ENCODE measurements at places on chromosomes 1 and 21. TPM values are rescaled to one million over a fixed set of nuclear protein-coding genes. Genes with fewer than 3 reads are reported as not detected.

The TMOD4 gene
- 3.4 TPM for total RNA-seq

The NR1I3 gene
- not detected for total RNA-seq

The EDARADD gene
- total RNA-seq: 1.2 TPM

DNA sequence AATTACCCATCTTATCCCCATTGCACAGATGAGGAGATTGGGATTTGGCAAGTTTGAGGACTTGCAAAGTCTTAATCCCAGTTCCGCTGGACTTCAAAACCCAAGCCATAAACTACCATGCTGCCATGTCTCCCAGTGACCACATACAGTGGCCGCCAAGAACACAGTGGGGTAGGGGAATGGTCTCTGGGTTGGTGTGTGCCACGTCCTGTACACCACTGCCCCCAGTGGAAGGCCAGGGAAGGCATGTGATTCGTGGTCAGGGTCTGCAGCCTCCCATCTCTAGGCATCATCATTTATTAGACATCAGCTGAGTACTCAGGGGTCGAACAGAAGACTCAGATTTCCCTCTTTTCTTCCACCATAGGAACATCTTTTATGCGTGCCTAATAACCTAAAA, 76.0 kb downstream of the MAN1C1 start:
- H3K27ac ChIP-seq: no peak overlapping the region
- H3K36me3 ChIP-seq: peaks cover 8% of the 10 kb centered on the region
- no peak for DNase-seq
- H3K4me1 ChIP-seq: peaks cover 37% of the 10 kb centered on the region

DNA sequence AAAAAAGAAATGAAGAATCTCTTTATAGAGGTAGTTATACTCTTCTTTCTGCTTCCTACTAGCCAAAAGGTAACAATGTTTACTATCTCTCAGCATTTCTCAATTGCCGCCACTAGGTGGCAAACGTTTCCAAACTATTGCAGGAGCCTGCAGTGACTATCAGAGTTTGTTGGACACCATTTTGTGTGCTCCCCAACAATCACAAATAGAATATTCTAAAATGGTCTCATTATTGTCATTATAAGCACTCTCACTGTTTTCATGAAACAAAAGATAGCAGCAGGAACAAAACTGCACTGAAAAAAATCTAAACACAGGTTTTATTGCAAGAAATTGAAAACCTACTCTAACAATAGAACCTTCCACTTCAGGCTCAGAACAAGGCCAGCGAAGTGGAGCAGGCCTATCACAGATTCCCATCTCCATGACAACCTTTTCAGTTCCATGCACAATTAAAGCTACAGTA, 83.9 kb upstream of the PLPPR4 start:
- no peaks in the 10 kb centered on the region for H3K4me1 ChIP-seq
- H3K27ac ChIP-seq: no peak overlapping the region
- no peak overlapping the region for H3K4me3 ChIP-seq
- no peaks in the 10 kb centered on the region for H3K36me3 ChIP-seq
- DNase-seq: peak; percentile 79
- peaks cover 2% of the 10 kb centered on the region for H3K27me3 ChIP-seq
